ENCODE measurements at places on chromosomes 2 and 18. TPM values are rescaled to one million over a fixed set of nuclear protein-coding genes. Genes with fewer than 3 reads are reported as not detected.

NAT8 gene
- not detected for total RNA-seq

NETO1 gene
- total RNA-seq = not detected

BAZ2B gene
- 4.6 TPM for total RNA-seq

FABP1 gene
- not detected for total RNA-seq

SFTPB gene
- total RNA-seq = 0.06 TPM

FAM237A gene
- total RNA-seq = not detected

ASPRV1 gene
- 0.25 TPM for total RNA-seq

ANKRD30B gene
- total RNA-seq = not detected

OXER1 gene
- total RNA-seq = not detected

NCKAP5 gene
- total RNA-seq = 0.83 TPM

TMEFF2 gene
- 0.40 TPM for total RNA-seq

LMAN1 gene
- 23.2 TPM for total RNA-seq

LIPG gene
- total RNA-seq = 0.34 TPM

All from A549 treated with Hydrocortisone at 1 μM for 4 hours (cell line).